Left lung (tissue), 14 donors: ENCODE measurements at places on chromosomes 2 and 18. TPM values are rescaled to one million over a fixed set of nuclear protein-coding genes. Genes with fewer than 3 reads are reported as not detected.

DNA sequence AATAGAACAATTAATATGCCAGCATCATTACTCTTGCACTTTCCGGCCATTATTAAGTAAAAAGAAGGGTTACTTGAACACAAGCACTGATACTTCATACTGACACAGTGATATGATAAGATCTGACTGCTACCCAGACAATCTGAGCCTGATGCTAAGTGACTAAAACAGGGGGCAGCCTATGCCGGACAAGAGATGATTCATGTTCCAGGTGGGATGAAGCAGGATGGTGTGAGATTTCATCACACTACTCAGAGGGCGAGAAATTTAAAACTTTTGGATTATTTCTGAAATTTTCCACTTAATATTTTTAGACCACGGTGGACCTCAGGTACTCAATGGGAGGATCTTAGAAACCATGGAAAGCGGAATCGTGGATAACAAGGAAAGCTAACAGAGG is 61.7 kb downstream of the LIPG start:
- DNase-seq, result no peak

- no peak for DNase-seq
These were observed 28.8 kb downstream of the CTDP1 start for GRCh38 chr18:79708412-79708811.

Gene MYL12B
- 467 TPM for total RNA-seq

DNA sequence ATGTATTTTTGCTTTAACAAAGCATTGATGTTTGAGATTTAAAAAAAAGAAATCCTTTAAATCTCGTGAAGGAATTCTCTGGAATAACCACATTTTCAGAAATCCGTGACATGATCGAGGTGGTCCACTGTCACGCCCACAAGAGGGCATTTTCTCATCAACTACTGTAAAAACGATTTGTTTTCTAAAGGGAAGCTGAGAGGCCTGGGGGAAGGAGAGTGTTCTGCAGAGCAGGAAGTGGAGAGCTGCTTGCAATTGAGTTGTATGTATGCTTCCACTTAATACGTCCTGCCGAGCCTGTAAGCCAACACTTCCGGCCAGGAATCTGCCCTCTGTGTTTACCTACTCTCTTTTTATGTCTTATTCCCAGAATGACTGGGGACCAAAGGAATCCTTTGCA is 19.4 kb downstream of the KLHL29 start:
- peak; percentile 46 for DNase-seq

DNA sequence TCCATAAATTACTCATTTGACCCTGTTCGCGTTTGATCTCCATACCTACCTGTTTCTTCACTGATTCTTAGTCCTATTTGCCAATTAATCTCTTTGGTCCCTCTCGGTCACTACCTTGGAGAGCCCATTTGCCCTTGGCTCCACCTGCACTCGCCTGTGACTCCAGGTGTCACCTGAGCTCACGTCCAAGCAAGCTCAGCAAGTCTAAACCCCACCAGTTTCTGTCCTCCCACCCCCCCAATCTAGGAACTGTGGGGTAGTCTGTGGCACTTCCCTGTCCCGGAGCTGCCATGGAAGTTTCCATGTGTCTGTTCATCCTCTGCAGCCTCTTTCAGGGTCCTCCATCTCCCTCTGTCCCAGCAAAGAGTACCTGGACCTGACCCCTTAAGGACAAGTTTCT is 68.1 kb upstream of the BCL2L11 start:
- DNase-seq, result no peak

Gene MGAT4A
- 79.8 TPM for total RNA-seq

Gene EGR4
- total RNA-seq, result not detected

Gene SP140L
- 17.1 TPM for total RNA-seq

- DNase-seq, result no peak
These were observed 203.2 kb downstream of the METTL4 start for GRCh38 chr18:2368102-2368501.

DNA sequence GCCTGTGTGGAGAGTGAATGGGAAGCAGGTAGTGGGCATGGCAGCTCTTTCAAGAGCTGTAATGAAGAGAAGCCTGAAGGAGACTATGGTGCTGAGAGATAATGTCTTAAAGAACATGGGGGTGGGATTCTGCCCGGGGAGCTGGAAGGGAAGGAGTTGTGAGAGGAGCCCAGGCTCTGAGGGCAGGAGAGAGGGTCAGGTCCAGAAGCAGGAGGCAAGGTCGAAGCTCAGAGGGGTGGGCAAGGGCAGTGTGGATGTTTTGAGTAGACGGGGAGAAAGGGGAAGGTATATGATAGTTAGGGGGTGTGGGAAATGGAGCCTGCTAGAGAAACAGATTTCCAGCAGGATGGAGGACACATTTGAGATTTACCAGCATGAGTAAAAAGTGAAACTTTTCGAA is 2.1 kb downstream of the CAPN10 start:
- DNase-seq, result no peak

Gene SRD5A2
- total RNA-seq, result 0.99 TPM

DNA sequence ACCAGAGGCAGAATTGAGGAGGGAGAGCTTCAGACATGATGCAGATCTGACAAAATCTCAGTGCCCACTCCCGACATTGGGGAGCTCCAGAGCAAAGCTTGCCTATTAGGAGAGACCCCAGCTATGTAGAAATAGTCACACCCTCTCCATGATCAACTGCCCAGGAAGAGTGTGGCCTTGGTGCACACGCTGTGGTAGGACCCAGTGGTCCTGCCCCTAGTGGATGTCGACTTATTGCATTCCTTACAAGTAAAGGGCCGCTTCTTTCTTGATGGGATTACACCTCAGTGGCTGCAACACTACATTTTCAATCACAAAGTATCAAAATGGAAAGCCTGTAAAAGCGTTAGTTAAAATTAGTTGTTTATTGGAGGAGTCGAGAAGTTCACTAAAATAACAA is 64.2 kb downstream of the VRK2 start:
- DNase-seq, result no peak

DNA sequence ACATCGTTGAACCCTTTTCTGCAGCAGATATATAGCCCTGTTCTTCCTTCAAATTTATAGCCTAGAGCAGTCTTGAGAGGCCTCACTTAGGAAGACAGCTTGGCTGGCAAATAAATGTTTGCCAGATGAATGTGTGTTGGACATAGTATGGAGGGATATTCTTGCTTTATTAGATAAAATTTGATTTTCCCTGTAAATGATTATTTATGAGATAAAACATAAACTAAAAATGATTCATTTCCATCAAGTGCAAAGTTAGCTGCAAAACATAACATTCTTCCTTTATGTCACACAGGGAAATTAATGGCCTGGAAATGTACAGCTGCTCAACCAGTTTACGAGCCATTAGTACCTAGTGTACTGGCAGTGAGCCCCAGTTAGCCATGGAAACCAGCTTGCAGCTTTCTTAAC is 82.5 kb downstream of the LIMS1 start:
- DNase-seq, result no peak

GRCh38 chr2:238670111-238670585 is 177.7 kb upstream of the TWIST2 start:
- no peak for DNase-seq

Gene RDH14
- total RNA-seq, result 19.6 TPM

DNA sequence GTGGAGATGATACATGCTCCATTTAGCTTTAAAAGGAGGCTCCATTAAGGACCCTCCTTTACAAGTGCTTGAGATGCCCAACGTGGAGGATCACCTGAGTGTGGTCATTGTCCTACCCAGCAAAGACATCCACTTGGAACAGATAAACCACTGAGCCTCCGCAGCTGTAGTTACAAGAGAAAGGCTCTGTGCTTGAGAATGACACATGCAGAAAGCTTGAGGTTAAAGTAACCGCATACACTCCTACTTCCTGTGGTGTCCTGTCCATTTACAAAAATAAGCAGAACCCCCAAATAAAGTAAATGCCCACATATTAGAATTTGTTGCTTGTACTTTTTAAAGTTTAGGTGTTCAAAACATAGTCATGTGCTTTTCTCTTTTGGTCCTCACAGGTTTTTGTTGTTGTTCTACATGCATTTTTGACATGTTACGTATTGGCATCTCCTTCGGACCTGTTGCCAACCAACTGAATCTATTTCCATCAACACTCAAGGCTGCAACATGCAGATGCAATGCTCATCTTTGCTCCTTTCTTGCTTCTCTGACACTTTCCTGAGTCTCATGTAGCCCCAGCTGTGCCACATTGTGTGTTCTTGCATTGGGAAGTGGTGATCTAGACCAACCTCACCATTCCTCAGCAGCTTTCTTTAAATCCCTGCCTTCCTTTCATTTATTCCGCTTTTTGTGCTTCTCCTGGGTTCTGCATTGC is 56.0 kb downstream of the SERPINB7 start:
- DNase-seq, result no peak

Gene GMCL1
- 19.4 TPM for total RNA-seq

GRCh38 chr2:144310484-144310883 is 209.4 kb downstream of the ZEB2 start:
- DNase-seq, result no peak

GRCh38 chr2:173058673-173059072 is 17.0 kb upstream of the MAP3K20 start:
- no peak for DNase-seq

DNA sequence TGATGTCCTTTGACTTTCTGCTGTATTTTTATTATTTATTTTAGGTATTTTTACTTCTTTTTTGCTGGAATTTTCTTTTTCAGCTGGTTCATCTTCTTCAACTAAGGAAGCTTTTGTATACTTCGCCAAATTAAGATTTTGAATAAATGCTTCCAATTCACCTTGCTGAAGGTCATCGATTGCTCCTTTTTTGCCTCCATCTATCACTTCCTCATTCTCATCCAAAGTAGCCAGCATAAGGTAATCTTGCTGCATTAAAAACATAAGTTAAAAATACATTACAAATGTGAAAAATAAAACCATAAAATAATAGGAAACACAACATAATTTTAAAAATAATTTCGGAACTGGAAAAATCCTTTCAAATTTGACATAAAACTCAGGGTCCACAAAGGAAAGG is 2.6 kb downstream of the CEBPZ start:
- no peak for DNase-seq

GRCh38 chr2:46612675-46613074 is 133.3 kb downstream of the TMEM247 start:
- DNase-seq, result no peak

GRCh38 chr18:45806226-45806625 is 19.2 kb upstream of the SIGLEC15 start:
- no peak for DNase-seq

Gene CRYGD
- total RNA-seq, result not detected

GRCh38 chr2:173720306-173720705 is 244.9 kb downstream of the SP3 start:
- DNase-seq, result no peak

GRCh38 chr2:148490840-148491439 is 153.6 kb upstream of the EPC2 start:
- DNase-seq, result no peak

Gene AKAIN1
- not detected for total RNA-seq

GRCh38 chr2:55175254-55176093 is 56.6 kb downstream of the CLHC1 start:
- DNase-seq, result no peak

- no peak for DNase-seq
These were observed 64.7 kb upstream of the EDAR start for GRCh38 chr2:109053716-109054115.

Gene FBXO48
- total RNA-seq, result 1.5 TPM
